ENCODE measurements at places on chromosomes 3 and 15.

DNA sequence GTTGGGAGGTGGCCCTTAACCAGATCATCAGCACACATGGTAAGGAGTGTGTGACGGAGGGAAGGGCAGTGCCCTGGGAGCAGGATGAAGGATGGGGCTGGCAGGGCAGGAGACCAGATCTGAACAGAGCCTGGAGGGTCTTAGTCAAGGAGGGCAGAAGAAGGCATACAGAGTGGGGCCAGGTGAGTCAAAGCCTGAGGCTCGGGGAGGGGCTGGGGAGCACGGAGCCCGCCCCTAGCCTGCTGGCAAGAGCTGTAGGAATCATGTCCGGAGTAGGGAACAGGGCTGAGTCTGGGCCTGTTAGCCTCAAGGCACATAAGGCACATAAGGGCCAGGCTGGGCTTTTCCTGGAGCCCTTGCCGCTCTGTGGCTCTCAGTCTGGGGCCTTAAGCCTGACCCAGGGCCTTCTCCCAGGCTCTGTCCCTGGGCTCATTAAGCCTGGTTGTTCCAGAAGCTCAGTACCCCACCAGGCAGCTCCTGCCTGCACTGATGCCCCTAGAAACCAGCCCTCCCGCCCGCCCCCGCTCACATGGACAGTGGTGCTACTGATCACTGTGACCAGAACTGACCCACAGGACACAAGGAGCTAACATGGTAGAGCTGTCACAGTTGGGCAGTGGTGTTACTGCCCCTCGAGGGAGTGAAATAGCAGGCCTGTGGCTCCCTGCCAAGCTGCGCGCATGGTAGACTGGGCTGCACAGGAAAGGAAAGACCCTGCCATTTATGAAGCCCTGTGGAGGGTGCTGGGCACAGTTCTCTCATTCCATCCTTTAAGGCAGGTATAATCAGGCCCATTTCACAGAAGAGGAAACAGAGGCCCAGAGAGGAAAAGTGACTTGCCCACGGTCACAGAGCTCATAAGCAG is 14.6 kb downstream of the ISG20 start:
- DNase-seq = no peak

DNA sequence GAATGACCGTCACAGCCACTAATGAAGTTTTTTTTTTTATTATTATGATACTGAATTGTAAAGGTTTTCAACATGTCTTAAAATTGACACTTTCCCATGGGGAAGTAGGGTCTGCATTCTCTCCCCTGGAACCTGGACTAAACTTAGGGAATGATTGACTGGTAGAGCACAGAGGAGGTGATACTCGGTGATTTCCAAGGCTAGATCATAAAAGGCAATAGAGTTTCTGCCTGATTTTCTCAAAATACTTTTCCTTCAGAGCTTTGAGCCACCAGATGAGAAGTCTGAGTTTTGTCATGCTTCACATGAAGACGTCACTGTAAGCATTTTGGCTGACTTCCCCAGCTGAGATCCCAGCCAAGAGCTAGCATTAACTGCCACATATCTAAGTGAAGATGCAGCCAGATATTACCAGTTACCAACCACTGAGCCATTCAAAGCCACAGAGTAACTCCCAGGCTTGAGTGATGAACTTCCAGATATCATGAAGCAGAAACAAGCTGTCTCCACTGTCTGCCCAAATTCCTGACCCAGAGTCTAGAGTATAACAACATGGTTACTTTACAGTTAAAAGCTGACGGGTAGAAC is 105.8 kb downstream of the LSAMP start:
- no peak for DNase-seq

DNA sequence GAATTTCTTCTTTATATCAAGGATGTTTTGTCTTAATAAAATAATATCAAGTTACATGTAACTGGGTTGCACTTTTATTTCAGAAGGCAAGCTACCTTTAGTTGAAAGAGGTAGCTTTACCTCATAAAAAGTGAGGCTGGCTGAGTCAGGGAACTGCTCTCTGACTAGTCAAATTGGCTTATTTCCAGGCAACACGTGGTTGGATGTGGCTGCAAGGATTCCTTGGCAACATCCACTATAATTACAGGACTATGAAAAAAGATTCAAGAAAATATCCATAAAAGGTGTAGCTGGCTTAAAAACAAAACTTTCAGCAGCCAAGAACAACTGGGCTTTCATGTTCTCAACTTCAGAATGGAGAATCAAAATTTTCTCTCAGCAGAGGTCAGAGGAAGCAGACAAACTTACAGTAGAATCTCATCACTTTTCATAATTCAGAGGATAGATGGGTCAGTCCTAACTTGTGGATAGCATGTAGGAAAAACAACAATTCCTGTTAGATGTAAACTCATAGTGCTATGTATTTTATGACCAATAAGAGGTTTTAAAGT is 779.1 kb downstream of the MECOM start:
- DNase-seq = peak; percentile 65

DNA sequence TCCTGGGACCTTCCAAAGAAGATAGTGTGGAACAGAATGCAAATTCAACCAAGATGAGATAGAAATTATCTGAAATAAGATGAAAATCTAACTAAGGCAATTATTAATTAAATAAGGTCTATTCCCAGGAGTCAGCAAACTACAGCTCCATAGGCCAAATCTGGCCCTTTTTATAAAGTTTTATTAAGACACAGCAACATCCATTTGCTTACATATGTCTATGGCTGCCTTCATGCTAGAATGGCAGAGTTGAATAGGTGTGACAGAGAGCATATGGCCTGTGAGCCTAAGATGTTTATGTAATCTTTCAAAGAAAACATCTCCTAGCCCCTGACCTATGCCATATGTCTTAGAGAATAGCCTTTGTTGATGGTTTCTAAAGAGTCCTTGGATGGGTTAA is 503.0 kb downstream of the EDEM1 start:
- DNase-seq = no peak

GRCh38 chr3:194043516-194043915 is 92.4 kb upstream of the HES1 start:
- DNase-seq = peak; percentile 85

DNA sequence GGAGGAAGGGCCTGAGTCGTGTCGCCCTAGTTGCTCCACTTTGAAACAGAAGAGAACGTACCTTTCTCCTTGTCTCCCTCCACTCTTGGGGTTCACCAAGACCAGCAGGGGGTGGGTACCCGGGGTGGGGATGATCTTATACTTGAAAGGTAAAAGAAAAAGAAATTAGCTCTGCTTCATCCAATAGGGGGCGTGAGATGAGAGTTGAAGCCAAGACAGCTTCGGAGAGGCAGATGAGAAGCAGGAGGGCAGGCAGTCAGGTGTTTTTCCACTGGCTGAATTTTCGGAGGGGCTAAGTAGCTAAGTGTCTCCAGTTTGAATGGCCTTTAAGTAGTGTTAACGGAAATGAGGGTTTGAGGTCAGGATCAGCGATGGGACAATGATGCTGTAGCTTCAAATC is 100.4 kb downstream of the DGKG start:
- DNase-seq = no peak

DNA sequence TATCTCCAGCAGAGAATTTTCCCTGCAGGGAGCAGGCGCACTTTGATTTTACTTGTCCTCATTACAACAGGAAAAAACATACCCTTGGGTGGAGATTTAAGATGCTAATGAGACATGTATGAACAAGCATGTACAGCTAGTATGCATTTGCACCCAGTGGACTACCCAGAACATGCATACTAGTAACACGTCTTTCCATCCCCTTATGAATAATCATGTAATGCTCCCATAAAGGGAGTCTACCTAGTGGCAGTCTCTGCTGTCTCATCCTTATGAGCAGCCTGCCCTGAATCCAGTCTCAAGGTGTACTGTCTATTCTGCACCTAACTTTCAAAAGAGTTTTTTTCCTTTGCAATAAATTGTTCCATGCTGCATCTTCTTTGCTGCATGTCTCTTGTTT is 1222.0 kb downstream of the ROBO1 start:
- DNase-seq = no peak

- DNase-seq = no peak
Observed at GRCh38 chr3:150074277-150074676, 103.6 kb upstream of the PFN2 start.

- DNase-seq = no peak
Observed at GRCh38 chr3:178560759-178561158, 24.5 kb downstream of the KCNMB2 start.

DNA sequence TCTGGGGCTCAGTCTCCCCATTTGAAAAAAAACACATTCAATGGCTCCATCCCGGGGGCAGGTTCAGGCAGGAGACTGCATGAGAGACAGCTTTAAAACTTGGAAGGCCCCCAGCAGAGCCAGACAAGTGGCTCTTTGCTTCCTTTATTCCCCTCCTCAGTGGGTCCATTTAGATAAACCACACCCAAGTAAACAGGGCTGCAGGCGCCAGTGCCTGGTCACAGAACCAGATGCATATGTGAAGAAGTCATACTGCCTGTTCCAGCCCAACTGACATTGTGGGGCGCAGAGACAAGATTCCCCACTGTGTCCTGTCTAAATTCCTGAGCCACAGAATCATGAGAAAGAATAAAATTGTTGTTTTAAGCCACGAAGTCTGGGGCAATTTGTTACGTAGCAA is 9.0 kb downstream of the FBN1 start:
- DNase-seq = no peak

- DNase-seq = no peak
Observed at GRCh38 chr3:179933080-179933479, 103.7 kb downstream of the PEX5L start.

- DNase-seq = no peak
Observed at GRCh38 chr15:61997786-61998185, 62.5 kb downstream of the VPS13C start.

DNA sequence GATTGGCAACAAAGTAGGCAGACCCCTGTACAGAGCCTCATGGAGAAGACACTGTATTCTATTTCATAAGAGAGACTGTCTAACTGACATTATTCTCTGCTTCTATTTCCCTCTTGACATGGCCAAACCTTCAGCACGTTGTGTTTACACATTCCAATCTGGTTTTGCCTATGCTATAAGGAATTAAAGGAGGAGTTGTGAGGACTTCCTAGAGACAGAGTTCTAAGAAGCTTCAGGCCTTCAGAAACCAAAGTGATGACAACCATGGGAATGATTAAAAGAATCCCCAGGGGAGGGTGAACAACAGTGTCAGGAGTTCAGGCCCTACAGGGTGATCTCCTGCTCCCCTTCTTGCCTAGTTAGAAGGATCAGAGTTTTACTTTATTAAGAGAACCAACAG is 44.9 kb upstream of the CAPN7 start:
- DNase-seq = no peak

DNA sequence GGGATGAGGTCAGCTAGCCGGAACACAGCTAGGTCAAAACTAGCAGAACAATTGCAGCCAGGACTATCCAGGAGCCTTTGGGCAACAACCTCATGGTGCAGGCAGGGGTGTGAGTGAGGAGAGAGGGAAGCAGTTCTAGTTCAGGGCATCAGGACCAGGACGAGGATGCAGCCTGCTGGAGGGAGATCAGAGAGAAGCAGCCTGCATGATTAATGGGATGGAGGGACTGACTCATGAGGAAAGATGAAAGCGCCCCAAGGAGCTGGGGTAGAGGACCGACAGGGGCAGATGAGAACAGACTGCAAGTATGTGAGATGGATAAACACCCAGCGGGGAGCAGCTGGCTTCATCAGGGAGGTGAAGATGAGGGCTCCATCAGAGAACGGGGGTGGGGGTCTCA is 37.9 kb upstream of the LRTM1 start:
- DNase-seq = no peak

- DNase-seq = no peak
Observed at GRCh38 chr3:53089511-53089910, 40.7 kb downstream of the RFT1 start.

GRCh38 chr3:145522179-145522578 is 638.8 kb downstream of the PLOD2 start:
- DNase-seq = no peak

DNA sequence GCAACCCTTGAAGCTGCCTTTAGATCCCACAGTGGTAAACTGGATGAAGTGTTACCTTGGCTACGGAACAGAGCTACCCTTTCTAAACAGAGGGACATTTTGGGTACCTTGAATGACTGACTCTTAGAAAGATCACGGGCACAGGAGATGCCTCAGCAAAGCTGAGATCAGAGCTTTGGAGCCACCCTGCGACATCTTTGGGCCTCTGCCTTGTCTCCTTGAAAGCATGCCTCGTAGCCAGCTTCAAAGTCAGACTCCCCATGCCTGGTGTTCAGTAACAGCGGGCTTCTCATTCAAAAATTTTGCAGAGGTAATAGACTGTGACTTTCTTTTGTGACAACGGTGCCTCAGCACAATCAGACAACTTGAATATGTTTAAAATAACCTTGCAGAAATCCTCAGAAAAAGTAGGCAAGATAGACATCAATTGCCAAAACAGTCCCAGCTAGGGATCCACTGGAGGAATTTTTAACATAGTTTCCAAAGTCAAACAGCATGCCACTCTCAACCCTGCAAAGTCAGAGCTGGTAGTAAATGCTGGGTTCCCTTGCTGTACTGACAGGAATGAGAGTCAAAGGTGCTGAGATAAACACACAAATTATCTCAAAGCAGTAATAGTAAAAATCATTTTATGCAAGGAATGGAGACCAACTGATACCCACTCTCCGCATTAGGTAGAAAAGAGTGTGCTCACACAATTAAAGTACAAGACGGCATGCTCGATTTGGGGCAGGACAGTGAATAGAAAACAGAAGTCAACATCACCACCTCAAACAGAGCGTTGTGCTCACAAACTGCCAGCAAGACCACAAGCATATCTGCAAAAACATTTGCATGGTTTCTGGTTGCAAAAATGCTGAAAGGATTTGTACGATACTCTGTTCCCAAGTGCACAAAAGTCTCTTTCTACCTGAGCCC is 82.1 kb downstream of the MYO1E start:
- DNase-seq = no peak

DNA sequence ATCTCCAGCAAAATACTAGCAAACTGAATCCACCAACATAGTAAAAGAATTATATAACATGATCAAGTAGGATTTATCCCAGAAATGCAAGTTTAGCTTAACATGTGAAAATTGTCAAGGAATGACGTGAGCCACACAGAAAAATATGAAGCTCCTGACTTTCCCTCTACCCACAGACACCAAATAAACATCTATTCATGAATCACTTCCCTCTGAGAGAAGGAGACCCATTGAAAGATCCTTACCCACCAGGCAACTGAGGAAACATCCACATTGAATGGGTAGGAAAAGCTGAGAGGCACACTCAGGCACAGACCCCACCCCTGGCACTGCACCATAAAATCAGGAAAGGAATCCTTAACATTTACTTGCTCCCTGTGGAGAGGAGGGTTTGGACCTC is 102.2 kb upstream of the MANF start:
- no peak for DNase-seq

GRCh38 chr3:82048711-82049110 is 287.3 kb upstream of the GBE1 start:
- DNase-seq = no peak

Data from RCC 7860 (cell line).